ENCODE measurements at places on chromosomes 2 and 18.

- DNase-seq: no peak
Measured at GRCh38 chr2:227890495-227891079, 19.2 kb downstream of the DAW1 start.

DNA sequence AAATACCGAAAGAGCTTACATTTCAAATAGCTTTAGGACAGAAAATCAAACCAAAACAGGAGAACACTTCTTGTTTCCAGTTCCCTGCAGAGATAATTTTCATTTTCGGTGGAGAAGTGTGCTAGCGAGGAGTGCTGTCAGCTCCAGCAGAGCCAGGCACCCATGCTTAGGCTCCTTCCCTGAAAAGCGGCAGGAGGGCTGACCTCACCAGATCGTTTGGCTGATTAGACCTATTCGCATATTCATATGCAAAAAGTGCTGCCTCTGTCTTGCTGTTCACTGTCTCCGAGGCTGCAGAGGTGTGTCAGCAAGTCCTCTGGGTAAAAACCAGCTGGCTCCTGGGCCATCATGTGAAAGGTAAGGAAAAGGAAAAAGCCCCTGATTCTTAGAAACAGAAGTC lies 225.8 kb upstream of the COPS8 start:
- DNase-seq: no peak

DNA sequence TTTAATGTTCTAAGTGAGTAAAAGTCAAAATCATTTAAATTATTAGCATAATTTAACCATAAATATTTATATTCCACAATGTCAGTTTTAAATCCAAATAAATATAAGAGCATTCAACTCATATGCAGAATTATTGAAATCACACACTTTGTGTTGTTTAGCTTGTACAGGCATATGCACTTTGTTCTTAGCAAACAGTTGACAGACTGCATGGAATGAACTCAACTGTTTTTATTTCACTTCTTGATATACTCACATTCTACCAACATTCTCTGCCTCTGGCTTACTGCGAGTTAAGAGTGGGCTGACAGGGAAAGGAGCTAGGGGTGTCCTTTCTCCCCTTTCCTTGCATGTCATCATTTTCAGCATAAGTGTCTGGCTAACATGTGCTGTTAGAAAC lies 7.6 kb upstream of the PIEZO2 start:
- DNase-seq: no peak

GRCh38 chr2:220504938-220505503 lies 877.6 kb downstream of the SLC4A3 start:
- DNase-seq: no peak

DNA sequence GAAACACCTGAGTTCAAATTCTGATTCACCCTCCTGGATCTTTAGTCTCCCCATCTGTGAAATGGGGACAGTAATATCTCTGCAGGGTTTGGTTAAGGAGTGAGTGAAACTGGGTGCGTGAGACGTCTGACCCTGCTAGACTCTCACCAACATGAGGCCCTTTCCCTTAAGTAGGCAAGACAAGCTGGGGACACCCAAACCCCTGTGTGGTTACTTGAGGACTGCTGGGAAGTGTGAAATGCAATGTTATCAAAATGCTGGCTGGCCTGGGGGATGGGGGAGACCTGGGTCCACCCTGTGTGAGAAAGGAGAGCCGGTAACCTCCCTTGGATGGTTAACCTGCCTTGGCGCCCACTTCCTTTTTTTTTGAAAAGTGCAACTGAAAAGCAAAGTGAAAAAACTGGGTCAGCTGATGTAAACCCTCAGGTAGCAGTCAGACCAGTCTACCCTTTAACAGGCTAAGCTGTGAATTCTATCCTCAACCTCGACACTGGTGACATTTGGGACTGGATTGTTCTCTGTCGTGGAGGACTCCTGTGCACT lies 82.3 kb downstream of the INPP5D start:
- no peak for DNase-seq

DNA sequence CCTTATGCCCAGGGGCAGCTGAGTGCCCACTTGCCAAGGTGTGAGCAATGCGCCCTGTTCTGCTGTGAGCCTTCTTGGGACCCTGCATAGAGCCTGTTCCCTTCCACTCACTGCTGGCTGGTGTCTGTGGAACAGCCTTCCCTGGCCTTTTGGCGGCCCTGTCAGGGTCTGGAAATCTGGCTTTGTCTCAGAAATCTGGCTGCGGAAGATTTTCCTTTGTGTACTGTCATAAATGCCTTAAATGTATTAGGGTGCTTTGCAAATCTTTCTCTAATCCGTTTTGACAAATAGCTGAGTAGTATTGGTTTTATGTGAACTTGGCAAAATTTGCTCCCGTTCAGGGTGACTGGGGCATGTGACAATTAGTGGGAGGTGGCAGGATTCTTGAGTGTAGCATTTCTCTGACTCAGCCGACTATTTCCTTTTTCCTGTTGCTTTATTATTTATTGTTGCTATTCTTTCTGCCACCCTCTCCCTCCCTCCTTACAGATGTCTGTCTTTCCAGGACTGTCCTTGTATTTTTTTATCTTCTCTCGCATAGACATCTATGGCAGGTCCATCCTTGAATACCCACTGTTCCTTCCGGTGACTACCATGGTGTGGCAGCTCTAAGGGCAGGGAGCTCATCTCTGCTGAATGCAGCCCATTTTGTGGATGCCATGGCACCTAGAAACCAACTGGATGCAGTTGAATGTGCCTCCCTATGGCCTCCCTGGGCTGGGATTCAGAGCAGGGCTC lies 41.8 kb downstream of the LDLRAD4 start:
- no peak for DNase-seq

- no peak for DNase-seq
Measured at GRCh38 chr2:46211461-46211860, 85.7 kb upstream of the EPAS1 start.

DNA sequence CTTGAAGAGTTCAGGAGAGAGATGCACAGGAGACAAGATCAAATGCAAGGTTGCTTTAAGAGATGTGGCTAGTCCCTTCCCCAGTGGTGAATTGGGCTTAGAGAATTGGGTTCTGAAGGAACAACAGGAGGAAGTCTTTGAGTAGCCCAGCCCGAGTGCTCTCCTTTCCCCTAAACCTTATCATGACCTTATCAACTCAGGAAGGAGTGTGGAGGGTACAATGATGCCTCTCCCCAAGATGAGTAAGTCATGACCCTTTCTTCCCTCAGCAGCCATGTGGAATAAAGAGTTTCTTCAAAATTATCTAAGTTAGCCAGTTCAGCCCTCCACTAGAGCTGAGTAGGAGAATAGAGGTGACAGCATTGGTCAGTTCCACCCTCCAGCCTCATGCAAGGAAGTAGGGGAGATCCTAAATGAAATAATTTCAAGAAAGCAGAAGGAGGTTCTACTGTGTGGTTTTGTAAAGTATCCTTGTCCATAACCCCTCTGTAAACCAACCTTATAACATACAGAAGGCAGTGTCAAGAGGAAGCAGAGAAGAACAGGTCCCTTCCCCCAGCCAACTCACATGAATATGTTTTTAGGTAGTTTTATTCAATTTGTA lies 88.4 kb downstream of the ARHGAP15 start:
- DNase-seq: no peak

DNA sequence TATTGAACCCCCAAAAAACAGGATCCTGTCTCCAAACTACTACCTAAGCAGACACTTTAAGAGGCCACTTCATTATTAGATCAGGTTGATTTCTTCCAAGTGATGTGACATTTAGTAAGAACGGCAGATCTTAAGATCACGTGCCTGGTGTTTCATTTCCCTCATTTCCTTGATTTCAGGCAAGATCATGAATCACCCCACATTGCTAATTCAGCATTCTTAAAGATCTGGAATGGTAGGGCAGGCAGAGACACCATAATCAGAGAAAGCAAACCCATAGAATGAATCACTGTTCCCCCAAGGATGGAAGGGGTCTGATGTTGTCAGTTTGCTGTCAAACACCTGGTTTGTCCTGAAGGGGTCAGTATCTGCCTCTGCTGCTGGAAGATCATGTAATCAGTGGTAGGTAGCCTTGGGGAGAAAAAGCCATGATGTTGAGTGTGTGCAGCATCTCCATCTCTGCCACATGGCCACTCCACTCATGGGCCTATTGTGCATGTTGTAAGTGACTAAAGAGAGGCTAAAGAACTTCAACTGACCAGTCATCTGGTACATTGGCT lies 133.9 kb downstream of the ARHGAP15 start:
- DNase-seq: no peak

DNA sequence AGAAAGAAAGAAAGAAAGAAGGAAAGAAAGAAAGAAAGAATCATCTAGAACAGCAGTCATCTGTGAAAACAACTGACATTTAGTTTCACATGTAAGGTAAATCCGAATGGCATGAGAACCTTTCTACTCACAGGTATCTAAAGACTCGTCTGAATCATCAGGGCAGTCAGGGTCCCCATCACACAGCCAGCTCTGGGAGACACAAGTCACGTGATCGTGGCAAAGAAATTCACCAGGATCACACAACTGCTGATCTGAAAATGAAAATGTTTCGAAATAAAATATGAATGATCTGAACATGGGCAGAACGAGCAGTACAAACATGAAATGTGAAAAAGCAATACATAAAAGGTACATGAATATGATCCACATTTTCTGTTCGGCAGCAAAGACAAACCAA lies 320.7 kb downstream of the LRP1B start:
- DNase-seq: no peak
